ENCODE measurements at places on chromosomes 2 and 18. TPM values are rescaled to one million over a fixed set of nuclear protein-coding genes. Genes with fewer than 3 reads are reported as not detected.
A peak's percentile ranks its signal among the peaks of the same experiment; 100 is the strongest.

DNA sequence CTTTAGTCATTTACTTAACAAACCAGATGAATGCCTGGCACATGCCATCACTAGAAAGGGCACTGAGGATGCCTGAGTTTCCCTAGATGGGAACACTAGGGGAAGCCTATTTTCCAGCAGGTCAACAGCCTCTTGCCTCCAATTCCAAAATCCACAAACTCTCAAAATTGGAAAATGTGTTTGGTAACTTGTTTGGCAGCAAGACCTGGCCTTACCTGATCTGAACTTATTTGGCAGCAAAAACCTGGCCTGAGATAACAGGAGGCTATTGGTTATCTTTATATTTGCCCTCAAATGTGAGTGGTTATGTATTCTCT lies 2.6 kb downstream of the LIPG start:
- H3K4me3 ChIP-seq: no peak overlapping the region
- no peak for DNase-seq
- H3K27ac ChIP-seq: no peak overlapping the region

GRCh38 chr2:236767941-236768340 lies 198.3 kb downstream of the ACKR3 start:
- H3K27ac ChIP-seq: no peak overlapping the region
- H3K36me3 ChIP-seq: no peaks in the 10 kb centered on the region
- no peaks in the 10 kb centered on the region for H3K4me1 ChIP-seq
- peaks cover 4% of the 10 kb centered on the region for H3K27me3 ChIP-seq
- no peak for DNase-seq

- H3K27me3 ChIP-seq: peaks cover 6% of the 10 kb centered on the region
- H3K4me1 ChIP-seq: peaks cover 15% of the 10 kb centered on the region
- H3K27ac ChIP-seq: no peak overlapping the region
- H3K36me3 ChIP-seq: no peaks in the 10 kb centered on the region
- DNase-seq: peak; percentile 62
- H3K4me3 ChIP-seq: peak overlapping the region; percentile 73
Observed at GRCh38 chr2:24926602-24927252, 6.7 kb upstream of the ADCY3 start.

DNA sequence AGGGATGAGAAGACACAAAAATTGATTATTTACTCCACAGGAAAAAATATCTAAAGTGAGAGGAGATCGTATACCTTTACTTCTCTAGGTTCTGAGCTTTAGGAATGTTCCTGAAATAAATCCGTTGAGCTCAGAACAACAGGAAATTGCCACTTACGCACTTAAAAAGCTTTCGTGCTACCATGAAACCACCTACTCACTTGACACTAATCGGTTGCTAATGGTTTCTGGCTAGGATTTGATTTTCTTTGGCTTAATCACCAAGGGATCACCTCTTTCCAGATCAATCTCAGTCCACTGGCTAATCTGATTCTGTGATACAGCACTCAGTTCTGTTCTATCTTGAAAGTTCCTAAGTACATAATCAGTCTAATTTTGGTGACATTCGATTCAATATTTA lies 419.6 kb downstream of the DLGAP1 start:
- H3K4me1 ChIP-seq: no peaks in the 10 kb centered on the region
- no peaks in the 10 kb centered on the region for H3K36me3 ChIP-seq
- H3K27me3 ChIP-seq: peaks cover 11% of the 10 kb centered on the region
- H3K27ac ChIP-seq: no peak overlapping the region
- H3K4me3 ChIP-seq: no peak overlapping the region

GRCh38 chr2:54422072-54422581 lies 34.0 kb upstream of the SPTBN1 start:
- no peaks in the 10 kb centered on the region for H3K27me3 ChIP-seq
- peak overlapping the region; percentile 69 for H3K4me3 ChIP-seq
- peaks cover 10% of the 10 kb centered on the region for H3K4me1 ChIP-seq

GRCh38 chr2:47402805-47403608 lies at the start of gene MSH2:
TSS of gene MSH2 (plus strand) at chr2:47403156. CDS start at chr2:47403192, 36 bp downstream.
- H3K4me1 ChIP-seq: peaks cover 38% of the 10 kb centered on the region
- H3K36me3 ChIP-seq: peaks cover 20% of the 10 kb centered on the region
- no peaks in the 10 kb centered on the region for H3K27me3 ChIP-seq
- peak; percentile 96 for DNase-seq
- peak within 1 kb of the TSS; percentile 96 for H3K27ac ChIP-seq

DNA sequence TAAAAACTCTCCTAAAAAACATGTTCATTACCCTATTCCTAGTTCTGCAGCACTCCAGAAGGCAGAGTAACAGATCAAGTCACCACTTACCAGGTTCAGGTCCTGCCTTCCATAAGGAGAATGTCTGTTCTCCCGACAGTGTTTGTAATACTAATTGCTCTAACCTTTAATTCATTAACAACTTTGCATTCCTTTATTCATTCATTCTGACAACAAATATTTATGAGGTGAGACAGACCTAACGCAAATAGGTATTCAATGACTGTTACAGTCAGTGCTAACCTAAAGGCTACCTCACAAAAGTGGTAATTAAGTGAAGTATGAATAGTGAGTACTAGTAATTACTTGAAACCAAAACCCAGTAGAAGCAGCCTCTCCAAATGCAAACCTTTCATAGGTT lies 224.0 kb downstream of the AFF3 start:
- no peak overlapping the region for H3K27ac ChIP-seq
- no peaks in the 10 kb centered on the region for H3K27me3 ChIP-seq
- H3K4me3 ChIP-seq: no peak overlapping the region
- no peaks in the 10 kb centered on the region for H3K4me1 ChIP-seq

- DNase-seq: no peak
- H3K27me3 ChIP-seq: no peaks in the 10 kb centered on the region
- H3K4me1 ChIP-seq: peaks cover 31% of the 10 kb centered on the region
- H3K36me3 ChIP-seq: peaks cover 3% of the 10 kb centered on the region
Observed at GRCh38 chr18:13492314-13492713, 234.0 kb downstream of the FAM210A start.

GRCh38 chr2:145753041-145753608 lies 1233.2 kb upstream of the ZEB2 start:
- no peak overlapping the region for H3K27ac ChIP-seq
- H3K4me1 ChIP-seq: peaks cover 18% of the 10 kb centered on the region
- H3K4me3 ChIP-seq: no peak overlapping the region
- H3K36me3 ChIP-seq: no peaks in the 10 kb centered on the region
- peaks cover 9% of the 10 kb centered on the region for H3K27me3 ChIP-seq

DNA sequence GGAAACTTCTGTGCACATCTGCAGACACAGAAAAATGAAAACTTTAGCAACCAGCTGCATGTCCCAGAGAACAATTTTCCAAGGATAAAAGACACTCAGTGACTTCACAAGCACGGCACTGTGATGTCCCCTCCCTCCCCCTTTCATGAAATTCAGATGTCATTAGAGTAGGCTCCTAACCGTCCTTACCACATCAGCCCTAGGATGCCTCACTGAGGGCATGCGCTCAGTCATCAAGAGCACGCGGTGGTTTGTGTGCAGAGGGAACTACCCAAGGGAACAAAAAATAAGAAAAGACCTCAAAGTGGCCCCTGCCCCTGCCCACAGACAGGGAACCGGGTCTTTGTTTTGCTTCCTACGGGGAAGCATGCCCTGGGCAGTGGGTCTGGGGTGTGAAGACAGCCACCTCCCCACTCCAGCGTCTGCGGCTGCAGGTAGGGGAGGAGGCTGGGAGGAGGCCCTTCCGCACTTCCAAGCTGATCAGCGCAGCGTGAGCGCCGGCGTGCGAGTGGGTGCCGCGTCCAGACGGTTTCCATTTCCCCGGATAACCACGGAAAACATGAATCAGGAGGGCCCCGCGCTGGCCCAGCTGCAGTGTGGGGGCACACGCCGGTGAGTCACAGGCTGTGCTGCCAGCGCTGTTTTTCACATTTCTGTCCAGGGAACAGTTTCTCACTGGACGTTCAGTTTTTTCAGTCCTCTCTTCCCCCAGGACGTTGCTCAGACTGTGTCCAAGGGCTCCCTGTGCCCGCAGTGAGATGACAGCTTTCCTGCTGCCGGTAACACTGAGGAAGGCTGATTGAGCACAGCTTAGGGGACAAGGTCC lies 70.6 kb downstream of the COPS8 start:
- H3K36me3 ChIP-seq: no peaks in the 10 kb centered on the region
- H3K27ac ChIP-seq: peak overlapping the region; percentile 47
- H3K4me1 ChIP-seq: peaks cover 44% of the 10 kb centered on the region
- H3K4me3 ChIP-seq: peak overlapping the region; percentile 55

GRCh38 chr2:45728458-45728942 lies 77.0 kb downstream of the PRKCE start:
- peaks cover 11% of the 10 kb centered on the region for H3K4me1 ChIP-seq
- H3K4me3 ChIP-seq: no peak overlapping the region
- no peak for DNase-seq
- H3K27me3 ChIP-seq: no peaks in the 10 kb centered on the region

DNA sequence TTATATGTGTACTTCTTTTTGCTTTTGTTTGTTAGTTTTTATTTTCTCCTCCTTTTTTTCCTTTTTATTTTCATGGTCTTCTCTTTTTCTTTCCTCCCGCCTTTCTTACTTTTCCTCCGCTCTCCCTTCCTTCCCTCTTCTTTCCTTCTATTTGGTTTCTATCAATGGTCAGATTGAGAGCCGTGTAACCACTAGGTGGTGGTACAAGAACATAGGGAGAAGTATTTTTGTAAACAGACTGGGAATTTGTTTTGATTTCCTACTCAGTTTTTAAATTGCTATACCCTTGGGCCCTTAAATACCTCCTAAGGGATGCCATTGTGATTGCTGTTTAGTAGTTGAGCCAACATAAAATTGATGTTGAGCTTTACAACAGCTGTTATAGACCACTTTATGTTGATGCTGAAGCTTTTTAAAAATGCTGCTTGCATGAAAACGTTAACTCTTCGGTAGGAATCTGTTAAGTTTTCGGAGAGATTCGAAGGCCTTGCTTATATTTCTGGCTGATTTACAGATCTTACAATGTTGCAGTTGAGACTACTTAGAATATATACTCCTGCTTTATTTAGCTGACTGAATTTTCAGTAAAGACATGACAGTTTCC lies 124.2 kb downstream of the UBE2E3 start:
- no peak overlapping the region for H3K27ac ChIP-seq
- no peaks in the 10 kb centered on the region for H3K27me3 ChIP-seq
- peaks cover 50% of the 10 kb centered on the region for H3K4me1 ChIP-seq
- H3K4me3 ChIP-seq: peak overlapping the region; percentile 27
- DNase-seq: no peak

DNA sequence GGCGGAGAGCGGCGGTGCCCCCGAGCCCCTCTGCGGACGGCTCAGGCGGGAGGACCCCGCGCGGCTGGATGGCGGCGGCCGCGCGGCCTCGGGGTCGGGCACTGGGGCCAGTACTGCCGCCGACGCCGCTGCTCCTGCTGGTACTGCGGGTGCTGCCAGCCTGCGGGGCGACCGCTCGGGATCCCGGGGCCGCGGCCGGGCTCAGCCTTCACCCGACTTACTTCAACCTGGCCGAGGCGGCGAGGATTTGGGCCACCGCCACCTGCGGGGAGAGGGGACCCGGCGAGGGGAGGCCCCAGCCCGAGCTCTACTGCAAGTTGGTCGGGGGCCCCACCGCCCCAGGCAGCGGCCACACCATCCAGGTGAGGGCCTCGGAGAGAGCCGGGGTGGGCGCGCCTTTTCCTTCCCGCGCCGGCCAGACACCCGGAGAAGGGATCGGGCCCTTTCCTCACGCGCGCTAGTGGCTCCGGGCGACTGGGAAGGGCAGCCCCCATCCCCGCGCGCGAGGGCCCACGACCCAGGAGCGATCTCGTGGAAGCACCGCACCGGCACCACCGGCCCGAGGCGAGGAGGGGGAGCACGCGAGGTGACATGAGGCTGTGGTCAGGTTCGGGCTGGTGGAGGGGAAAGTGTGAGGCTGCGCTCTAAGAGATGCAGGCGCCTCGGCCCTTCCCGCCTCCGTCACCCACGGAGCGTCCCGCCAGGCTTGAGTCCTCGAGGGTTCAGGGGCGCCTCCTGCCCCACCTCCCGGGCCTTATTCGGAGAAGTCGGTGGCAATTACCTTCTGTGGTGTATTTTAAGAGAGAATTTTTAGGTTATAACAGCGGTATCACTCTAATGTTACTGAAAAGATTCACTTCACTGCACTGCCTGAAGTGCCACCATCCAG lies 607 bp downstream of the LAMA3 start:
- H3K4me3 ChIP-seq: peak overlapping the region; percentile 64
- no peak overlapping the region for H3K27ac ChIP-seq
- DNase-seq: peak; percentile 27
- no peaks in the 10 kb centered on the region for H3K36me3 ChIP-seq
- peaks cover 45% of the 10 kb centered on the region for H3K27me3 ChIP-seq

- H3K4me1 ChIP-seq: peaks cover 7% of the 10 kb centered on the region
- H3K27ac ChIP-seq: no peak overlapping the region
- peaks cover 20% of the 10 kb centered on the region for H3K27me3 ChIP-seq
- DNase-seq: no peak
- H3K36me3 ChIP-seq: peaks cover 2% of the 10 kb centered on the region
Observed at GRCh38 chr2:102194609-102195268, 7.9 kb downstream of the IL1RL2 start.

- H3K4me1 ChIP-seq: no peaks in the 10 kb centered on the region
- no peaks in the 10 kb centered on the region for H3K27me3 ChIP-seq
- H3K4me3 ChIP-seq: no peak overlapping the region
- DNase-seq: no peak
Observed at GRCh38 chr18:31581498-31582197, 10.0 kb upstream of the TTR start.

ATF2 gene
- 67.0 TPM for total RNA-seq

CYBRD1 gene
- total RNA-seq: 1.1 TPM

SEPTIN10 gene
- total RNA-seq: 7.2 TPM

ABCB6 gene
- 8.5 TPM for total RNA-seq

TACR1 gene
- total RNA-seq: not detected

NT5DC4 gene
- not detected for total RNA-seq
